ENCODE measurements at places on chromosomes 16 and 17.

DNA sequence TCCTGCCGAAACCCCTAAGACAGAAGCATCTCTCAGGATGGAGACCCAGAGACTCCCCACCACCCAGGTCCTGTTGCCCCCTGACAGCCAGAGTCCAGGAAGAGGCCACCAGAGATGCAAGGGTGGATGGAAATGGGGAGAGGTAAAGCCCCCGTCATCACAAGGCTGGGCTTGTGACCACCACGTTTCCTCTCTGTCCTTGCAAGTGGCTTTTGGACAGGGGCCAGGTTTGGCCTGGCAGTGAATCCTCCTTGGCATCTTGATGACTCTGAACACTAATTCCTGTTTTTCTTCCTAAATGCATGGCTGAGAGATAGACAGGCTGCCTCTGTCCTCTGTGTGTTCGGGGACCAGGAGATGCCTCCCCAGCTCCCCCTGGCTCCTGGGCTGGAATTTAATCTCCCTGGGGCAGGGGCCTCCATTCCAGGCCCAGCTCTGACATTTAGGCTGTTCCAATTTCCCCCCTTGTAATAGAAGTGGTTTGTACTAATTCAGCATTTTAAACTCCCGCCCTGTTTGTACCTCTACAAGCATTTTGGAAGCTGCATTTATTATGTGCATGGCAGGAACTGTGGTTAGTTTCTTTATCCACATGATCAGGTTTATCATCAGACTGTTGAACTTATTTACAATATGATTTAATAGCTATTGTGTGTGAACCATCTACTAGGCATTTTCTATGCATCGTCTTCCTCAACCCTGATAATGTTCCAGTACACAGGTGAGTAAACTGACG is 116.1 kb upstream of the IRX6 start:
- DNase-seq, result no peak

GRCh38 chr17:35809855-35810461 is 674 bp downstream of the TAF15 start:
- no peak for DNase-seq

- DNase-seq, result no peak
These were observed 99.2 kb downstream of the NTN1 start for GRCh38 chr17:9120471-9120870.

- DNase-seq, result no peak
These were observed 21.5 kb upstream of the MC1R start for GRCh38 chr16:89897204-89897603.

GRCh38 chr17:82595893-82596292 is 52.4 kb downstream of the WDR45B start:
- DNase-seq, result no peak

DNA sequence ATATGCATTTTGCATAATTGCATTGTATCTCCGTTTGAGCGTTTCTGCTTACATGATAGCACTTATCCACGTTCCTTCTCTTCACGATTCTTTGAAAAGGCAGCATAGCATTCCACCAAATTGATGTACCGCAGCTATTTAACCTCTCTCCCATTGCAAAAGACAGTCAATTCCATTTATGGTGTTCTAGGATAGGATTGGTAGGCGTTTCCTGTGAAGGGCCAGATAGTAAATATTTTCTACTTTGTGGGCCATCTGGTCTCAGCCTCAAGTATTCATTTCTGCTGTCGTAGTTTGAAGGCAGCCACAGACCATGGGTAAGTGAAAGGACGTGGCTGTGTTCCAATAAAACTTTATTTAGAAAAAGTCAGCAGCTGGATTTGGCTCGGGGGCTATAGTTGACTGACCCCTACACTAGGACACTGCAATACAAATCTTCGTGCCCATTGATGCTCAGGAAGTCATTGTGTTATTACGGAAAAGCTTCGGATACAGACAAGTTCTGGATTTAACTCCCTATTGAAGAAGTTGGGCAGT is 10.1 kb downstream of the SNX29 start:
- no peak for DNase-seq

Data from heart left ventricle (tissue), 16 donors.